ENCODE measurements at places on chromosomes 6 and 20. TPM values are rescaled to one million over a fixed set of nuclear protein-coding genes. Genes with fewer than 3 reads are reported as not detected.

Gene IL20RA
- total RNA-seq: 3.3 TPM

Gene RBM24
- total RNA-seq: 20.2 TPM

Gene OOEP
- total RNA-seq: not detected

Gene TBC1D7
- 14.5 TPM for total RNA-seq

Gene PDE7B
- total RNA-seq: 2.9 TPM

Gene ZNF334
- total RNA-seq: 1.6 TPM

Gene ZKSCAN3
- 9.2 TPM for total RNA-seq

Gene MRPS18B
- total RNA-seq: 36.2 TPM

DNA sequence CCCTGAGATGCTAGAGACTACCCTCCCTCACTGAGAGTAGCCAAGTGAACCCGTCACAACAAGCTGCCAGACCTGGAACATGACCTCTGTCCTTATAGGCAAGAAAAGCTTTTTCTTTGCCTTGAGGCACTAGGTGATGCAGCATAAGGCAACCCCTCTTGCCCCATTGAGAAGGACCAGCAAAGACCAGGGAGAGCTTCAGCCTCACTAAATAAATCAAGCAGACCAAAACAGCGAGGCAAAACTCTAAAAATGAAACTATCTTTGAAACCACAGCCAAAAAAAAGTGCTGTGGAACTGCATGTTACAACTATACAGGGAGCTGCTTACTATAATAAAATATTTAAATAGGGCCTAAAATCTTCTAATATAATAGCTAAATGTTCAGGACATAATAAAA, 62.6 kb upstream of the FAM83B start:
- ATAC-seq: no peak

GRCh38 chr6:32075781-32076180, 33.4 kb downstream of the TNXB start:
- no peak for ATAC-seq

- no peak for ATAC-seq
These were observed 106.9 kb downstream of the IPCEF1 start for GRCh38 chr6:154249499-154250298.

DNA sequence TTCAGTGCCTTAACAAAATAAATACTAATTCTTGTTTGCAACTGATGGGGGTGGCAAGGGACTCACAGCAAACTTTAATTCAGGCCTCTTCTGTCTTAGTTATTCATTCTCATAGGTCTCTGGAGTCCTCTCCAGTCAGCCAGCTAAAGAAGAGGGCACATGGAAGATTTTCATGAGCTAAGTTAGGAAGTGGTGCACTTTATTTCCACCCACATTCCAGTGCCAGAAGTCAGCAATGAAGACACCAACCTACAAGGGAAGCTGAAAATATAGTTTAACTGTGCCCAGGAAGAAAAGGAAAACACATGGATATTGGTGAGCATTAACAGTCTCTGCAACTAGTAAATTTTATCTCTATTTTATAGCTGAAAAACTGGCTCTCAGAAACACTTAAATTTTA, 16.7 kb upstream of the IRAK1BP1 start:
- no peak for ATAC-seq

DNA sequence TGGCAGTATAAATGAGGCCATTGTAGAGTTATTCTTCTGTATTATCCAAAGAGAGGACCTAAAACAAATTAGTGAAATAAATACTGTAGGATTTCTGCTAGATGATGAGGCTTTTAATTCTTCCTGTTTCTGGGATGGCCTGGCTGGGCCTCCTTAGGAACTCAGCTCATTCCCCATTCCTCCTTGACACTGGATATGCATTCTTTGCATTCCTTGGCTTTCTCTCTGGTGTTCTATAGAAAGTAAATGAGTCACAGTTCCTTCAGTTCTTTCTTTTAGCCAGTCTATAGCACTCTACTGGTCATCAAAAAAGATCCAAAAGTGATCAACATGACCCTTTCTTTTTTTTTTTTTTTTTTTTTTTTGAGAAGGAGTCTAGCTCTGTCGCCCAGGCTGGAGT, 8.6 kb downstream of the OR10C1 start:
- no peak for ATAC-seq

DNA sequence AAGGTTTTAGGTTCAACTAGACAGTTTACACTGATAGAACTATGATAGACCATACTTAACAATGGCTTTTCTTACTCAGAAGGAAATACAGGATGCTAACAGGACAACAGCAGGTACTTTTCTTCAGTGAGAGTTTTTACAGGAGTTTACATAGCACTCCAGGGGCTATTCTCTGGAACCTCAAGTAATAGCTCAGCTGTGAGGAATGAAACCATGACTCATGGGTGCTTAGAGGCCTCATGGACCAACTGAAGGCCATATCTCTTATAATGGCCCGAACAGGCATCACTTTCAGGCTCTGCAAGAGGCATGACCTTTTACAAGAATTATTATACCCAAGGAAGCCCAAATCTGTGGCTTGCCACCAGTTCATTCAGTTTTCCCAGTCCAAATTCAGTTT, 31.8 kb downstream of the TREML1 start:
- ATAC-seq: no peak

- no peak for ATAC-seq
These were observed 598.8 kb downstream of the MAFB start for GRCh38 chr20:40090236-40090635.

- ATAC-seq: no peak
These were observed 210.9 kb upstream of the PDE10A start for GRCh38 chr6:165873976-165874375.

GRCh38 chr6:15930207-15930606, 198.7 kb upstream of the MYLIP start:
- ATAC-seq: no peak

GRCh38 chr6:157491571-157492232, 110.7 kb downstream of the ZDHHC14 start:
- ATAC-seq: no peak

Measured in gastroesophageal sphincter (tissue), 4 donors.